Trophoblast cell (in vitro differentiated cells and primary cell): ENCODE measurements at places on chromosomes 3 and 15.

GRCh38 chr3:116230431-116231020, 214.8 kb downstream of the LSAMP start:
- DNase-seq = no peak
- no peak overlapping the region for H3K4me3 ChIP-seq
- no peaks in the 10 kb centered on the region for H3K36me3 ChIP-seq
- H3K27ac ChIP-seq = no peak overlapping the region
- no peaks in the 10 kb centered on the region for H3K4me1 ChIP-seq
- H3K27me3 ChIP-seq = no peaks in the 10 kb centered on the region

GRCh38 chr3:53023072-53023823, 22.6 kb downstream of the SFMBT1 start:
- H3K27me3 ChIP-seq = no peaks in the 10 kb centered on the region
- H3K27ac ChIP-seq = no peak overlapping the region
- DNase-seq = no peak
- H3K4me3 ChIP-seq = no peak overlapping the region
- no peaks in the 10 kb centered on the region for H3K36me3 ChIP-seq

DNA sequence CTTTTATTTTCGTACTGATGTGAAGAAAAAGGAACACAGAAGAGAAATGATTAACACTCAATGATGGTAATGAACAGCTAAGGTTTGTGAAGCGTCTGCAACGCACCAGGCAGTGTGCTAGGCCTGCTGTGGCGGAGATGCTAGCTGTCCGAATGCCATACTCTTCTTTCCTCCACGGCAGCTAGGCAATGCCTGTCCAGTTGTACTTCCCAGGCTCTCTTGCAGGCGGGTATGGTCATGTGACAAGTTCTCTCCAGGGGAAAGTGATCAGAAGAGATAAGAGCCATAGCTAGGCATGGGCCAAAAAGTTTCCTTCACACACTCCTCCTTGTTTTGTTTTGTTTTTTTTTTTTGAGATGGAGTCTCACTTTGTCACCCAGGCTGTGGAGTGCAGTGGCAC, 6.7 kb downstream of the TADA3 start:
- DNase-seq = no peak
- no peak overlapping the region for H3K4me3 ChIP-seq
- H3K4me1 ChIP-seq = no peaks in the 10 kb centered on the region
- H3K27ac ChIP-seq = no peak overlapping the region
- H3K27me3 ChIP-seq = no peaks in the 10 kb centered on the region
- H3K36me3 ChIP-seq = peaks cover 55% of the 10 kb centered on the region

DNA sequence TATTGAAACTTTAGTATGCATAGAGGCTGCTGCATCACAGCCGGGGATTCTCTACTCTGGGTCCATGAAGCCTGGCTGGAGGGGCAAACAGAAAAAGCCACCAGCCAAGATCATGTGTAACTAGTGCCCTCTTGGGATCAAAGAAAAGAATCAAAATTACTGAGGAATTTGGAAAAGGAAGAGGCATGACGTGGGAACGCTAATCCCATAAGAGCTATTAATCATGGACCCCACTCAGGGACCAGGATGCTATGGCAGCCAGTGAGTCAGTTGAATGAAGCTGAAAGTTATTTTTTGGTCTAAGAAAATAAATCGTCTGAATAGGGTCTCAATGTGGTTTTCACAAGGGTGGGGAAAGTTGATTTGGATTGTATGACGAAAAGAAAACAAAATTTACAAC, 1165.1 kb downstream of the ROBO2 start:
- H3K36me3 ChIP-seq = no peaks in the 10 kb centered on the region
- H3K4me3 ChIP-seq = no peak overlapping the region
- no peak overlapping the region for H3K27ac ChIP-seq

DNA sequence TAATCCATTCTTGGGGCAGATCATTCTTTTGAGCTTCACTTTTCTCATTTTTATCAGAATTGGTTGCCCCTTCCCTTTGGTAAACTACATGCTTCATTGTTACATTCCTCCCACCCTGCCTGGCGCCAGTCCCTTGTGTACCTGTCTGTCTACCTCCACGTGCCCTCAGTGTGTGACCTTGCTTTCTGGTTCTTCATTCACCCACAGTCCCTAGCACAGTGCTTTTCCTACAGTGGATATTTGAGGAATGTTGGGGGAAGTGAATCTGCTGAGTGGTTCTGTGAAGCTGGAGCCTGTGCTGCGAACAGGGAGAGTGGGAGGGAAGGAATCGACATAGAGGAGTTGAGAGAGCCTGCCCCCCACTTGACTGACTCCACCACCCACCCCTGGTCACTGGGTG, 23.4 kb downstream of the GPD1L start:
- H3K27ac ChIP-seq = no peak overlapping the region
- H3K4me3 ChIP-seq = no peak overlapping the region
- H3K36me3 ChIP-seq = no peaks in the 10 kb centered on the region
- DNase-seq = no peak
- no peaks in the 10 kb centered on the region for H3K4me1 ChIP-seq

- no peak overlapping the region for H3K4me3 ChIP-seq
- DNase-seq = no peak
- no peaks in the 10 kb centered on the region for H3K27me3 ChIP-seq
- H3K4me1 ChIP-seq = no peaks in the 10 kb centered on the region
- H3K27ac ChIP-seq = no peak overlapping the region
- no peaks in the 10 kb centered on the region for H3K36me3 ChIP-seq
These were observed 94.3 kb upstream of the SGO1 start for GRCh38 chr3:20280257-20280656.

GRCh38 chr15:69027976-69028518, 13.6 kb downstream of the NOX5 start:
- no peak overlapping the region for H3K4me3 ChIP-seq
- no peaks in the 10 kb centered on the region for H3K36me3 ChIP-seq
- no peaks in the 10 kb centered on the region for H3K27me3 ChIP-seq
- H3K27ac ChIP-seq = no peak overlapping the region
- DNase-seq = no peak

GRCh38 chr3:40162616-40163015, 146.9 kb upstream of the EIF1B start:
- H3K4me1 ChIP-seq = no peaks in the 10 kb centered on the region
- no peak overlapping the region for H3K27ac ChIP-seq
- H3K27me3 ChIP-seq = no peaks in the 10 kb centered on the region
- H3K4me3 ChIP-seq = no peak overlapping the region
- no peaks in the 10 kb centered on the region for H3K36me3 ChIP-seq
- no peak for DNase-seq

DNA sequence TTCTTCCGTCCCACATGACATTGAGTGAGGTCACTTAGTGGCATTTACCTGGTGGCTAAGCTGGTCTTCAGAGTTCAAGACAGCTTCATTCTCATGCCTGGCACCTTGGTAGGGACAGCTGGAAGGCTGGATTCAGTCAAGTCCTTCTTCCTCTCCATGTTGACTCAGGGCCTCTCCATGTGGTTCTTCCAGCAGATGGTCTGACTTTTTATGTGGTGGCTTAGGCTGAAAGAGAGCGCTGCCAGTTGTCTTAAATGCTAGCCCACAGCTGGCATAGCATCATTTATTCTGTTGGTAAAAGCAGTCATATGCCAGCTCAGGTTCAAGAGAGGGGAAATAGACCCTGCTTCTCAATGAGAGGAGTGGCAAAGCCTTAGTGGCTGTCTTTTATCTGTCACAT, 53.0 kb upstream of the CTDSPL start:
- H3K27me3 ChIP-seq = no peaks in the 10 kb centered on the region
- H3K4me1 ChIP-seq = no peaks in the 10 kb centered on the region
- no peak overlapping the region for H3K4me3 ChIP-seq
- peaks cover 3% of the 10 kb centered on the region for H3K36me3 ChIP-seq

DNA sequence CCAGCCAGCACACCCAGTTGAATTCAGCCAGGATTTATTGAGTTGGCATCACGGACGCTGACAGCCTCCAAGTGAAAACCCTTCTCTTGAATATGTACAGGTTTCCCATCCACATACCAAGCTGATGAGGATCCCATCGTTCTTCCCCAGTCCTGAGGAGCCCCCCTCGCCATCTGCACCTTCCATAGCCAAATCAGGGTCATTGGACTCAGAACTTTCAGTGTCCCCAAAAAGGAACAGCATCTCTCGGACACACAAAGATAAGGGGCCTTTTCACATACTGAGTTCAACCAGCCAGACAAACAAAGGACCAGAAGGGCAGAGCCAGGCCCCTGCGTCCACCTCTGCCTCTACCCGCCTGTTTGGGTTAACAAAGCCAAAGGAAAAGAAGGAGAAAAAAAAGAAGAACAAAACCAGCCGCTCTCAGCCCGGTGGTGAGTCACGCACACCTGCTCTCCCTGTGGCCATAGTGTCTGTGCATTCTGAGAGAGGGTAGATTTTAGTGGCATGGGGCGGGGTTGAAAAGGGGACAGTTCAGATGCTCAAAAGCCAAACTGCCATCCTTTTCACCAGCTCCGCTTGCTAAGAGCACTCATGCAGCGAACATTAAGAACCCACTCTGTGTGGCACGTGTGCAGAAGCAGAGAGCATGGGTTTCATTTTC, 51.2 kb downstream of the KLHL25 start:
- no peak overlapping the region for H3K4me3 ChIP-seq
- H3K27me3 ChIP-seq = no peaks in the 10 kb centered on the region
- no peak for DNase-seq
- H3K36me3 ChIP-seq = peaks cover 63% of the 10 kb centered on the region
- H3K4me1 ChIP-seq = no peaks in the 10 kb centered on the region

DNA sequence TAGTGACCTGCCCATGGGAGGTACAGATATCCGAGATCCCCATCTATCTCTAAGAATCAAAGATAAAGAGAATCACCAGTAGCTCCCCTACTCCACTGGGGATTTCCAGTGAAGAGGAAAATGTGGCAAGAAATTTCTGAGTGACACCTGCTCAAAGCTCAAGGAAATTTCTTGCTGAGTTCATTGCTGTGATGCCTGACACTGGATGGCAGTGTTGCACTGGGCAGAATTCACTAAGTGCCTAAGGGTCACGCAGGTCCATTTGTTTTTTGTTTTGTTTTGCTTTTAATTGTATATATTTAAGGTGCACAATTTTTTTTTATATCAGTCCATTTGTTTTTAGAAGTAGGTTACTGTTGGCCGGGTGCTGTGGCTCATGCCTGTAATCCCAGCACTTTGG, 109.5 kb upstream of the KCNAB1 start:
- no peak overlapping the region for H3K27ac ChIP-seq
- no peaks in the 10 kb centered on the region for H3K36me3 ChIP-seq
- H3K27me3 ChIP-seq = no peaks in the 10 kb centered on the region
- H3K4me1 ChIP-seq = no peaks in the 10 kb centered on the region

- H3K4me1 ChIP-seq = peaks cover under 1% of the 10 kb centered on the region
- no peaks in the 10 kb centered on the region for H3K36me3 ChIP-seq
- no peak overlapping the region for H3K27ac ChIP-seq
These were observed 305.6 kb upstream of the STT3B start for GRCh38 chr3:31227131-31227562.

GRCh38 chr3:164222197-164222596, 856.1 kb downstream of the SI start:
- DNase-seq = no peak
- no peaks in the 10 kb centered on the region for H3K36me3 ChIP-seq
- no peak overlapping the region for H3K4me3 ChIP-seq
- H3K27me3 ChIP-seq = no peaks in the 10 kb centered on the region
- no peaks in the 10 kb centered on the region for H3K4me1 ChIP-seq

GRCh38 chr3:81753416-81754027, 7.9 kb downstream of the GBE1 start:
- H3K27ac ChIP-seq = no peak overlapping the region
- no peak for DNase-seq
- H3K4me3 ChIP-seq = no peak overlapping the region

DNA sequence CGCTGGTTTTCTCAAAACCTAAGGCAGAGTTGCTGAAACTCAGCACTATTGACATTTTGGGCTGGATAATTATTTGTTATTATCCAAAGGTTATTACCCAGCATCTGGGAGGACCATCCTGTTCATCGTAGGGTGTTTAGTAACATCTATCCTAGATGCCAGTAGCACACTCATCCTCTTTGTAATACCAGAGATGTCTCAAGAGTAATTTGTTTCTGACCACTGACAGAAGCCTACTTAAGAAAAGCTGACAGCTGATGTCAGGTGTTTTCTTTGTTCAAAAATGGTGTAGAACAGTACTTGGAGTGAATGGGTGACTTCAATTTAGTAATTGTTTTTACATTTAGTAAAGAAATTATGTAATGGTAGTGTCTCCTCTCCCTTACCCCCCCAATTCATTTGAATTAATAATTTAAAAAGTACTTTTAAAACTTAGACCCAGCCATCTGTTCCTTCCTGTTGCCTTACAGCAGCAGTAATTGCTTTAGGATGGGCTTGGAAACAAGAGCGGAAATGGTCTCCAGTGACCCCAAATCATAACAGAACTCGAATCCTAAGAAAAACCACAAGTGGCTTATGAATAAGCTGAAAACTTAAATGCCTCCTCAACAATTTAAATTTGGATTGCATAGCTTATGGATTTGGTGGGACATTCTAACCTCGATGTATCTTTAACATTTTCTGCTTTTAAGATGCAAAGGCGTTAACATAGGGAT, 105.4 kb downstream of the PTPRG start:
- H3K4me1 ChIP-seq = peaks cover 3% of the 10 kb centered on the region
- H3K4me3 ChIP-seq = no peak overlapping the region
- no peak for DNase-seq
- H3K27me3 ChIP-seq = no peaks in the 10 kb centered on the region

GRCh38 chr15:47603026-47603425, 114.3 kb upstream of the SEMA6D start:
- no peaks in the 10 kb centered on the region for H3K27me3 ChIP-seq
- H3K4me1 ChIP-seq = no peaks in the 10 kb centered on the region
- H3K36me3 ChIP-seq = no peaks in the 10 kb centered on the region
- no peak overlapping the region for H3K4me3 ChIP-seq
- no peak overlapping the region for H3K27ac ChIP-seq
- DNase-seq = no peak

DNA sequence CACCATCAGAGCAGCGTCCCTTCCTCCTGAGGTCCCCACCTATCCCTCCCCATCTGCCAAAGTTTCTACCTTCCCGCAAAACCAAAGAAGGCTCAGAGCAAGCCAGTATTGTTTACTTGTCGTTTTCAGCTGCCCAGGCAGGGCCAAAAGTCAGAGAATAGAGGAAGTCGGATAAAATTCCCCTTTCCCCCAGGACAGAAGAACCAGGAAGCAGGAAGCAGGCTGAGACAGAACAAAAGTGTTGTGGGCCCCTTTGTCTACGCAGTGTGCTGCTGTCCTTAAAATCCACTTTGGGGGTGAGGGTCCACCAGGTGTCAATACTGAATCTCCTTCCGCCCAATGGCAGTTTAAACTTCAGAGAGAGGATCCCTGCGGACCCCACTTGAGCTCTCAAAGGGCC, 18.5 kb upstream of the RPL32 start:
- H3K4me1 ChIP-seq = peaks cover 2% of the 10 kb centered on the region
- H3K36me3 ChIP-seq = no peaks in the 10 kb centered on the region
- no peak overlapping the region for H3K27ac ChIP-seq
- no peak for DNase-seq
- H3K27me3 ChIP-seq = no peaks in the 10 kb centered on the region

DNA sequence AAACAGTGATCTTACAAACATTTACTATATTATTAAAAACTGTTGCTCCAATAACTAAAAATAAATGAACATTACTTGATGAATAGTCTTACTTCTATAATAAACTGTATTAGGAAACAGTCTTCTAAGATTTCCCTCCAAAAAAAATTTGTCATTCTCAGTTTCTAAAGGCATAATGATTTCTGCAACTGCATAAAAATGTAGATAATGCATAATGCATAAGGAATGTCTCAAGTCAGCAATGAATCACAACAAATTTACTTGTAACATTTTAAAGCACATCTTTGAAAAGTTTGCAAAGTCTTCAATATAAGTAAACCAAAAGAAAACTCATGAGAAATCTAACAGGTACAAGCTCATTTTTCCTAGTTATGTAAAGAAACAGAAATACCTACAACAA, 113.5 kb downstream of the VPS13C start:
- no peaks in the 10 kb centered on the region for H3K4me1 ChIP-seq
- no peak overlapping the region for H3K4me3 ChIP-seq
- H3K27me3 ChIP-seq = no peaks in the 10 kb centered on the region
- H3K36me3 ChIP-seq = peaks cover 3% of the 10 kb centered on the region
